ENCODE measurements at places on chromosomes 7 and 10.

- no peak for DNase-seq
Observed at GRCh38 chr7:7868572-7868899, 100.1 kb upstream of the GLCCI1 start.

- DNase-seq = peak; percentile 81
Observed at GRCh38 chr10:118543714-118544400, 51.6 kb downstream of the PRLHR start.

- no peak for DNase-seq
Observed at GRCh38 chr10:1369665-1370064, 313.5 kb downstream of the WDR37 start.

DNA sequence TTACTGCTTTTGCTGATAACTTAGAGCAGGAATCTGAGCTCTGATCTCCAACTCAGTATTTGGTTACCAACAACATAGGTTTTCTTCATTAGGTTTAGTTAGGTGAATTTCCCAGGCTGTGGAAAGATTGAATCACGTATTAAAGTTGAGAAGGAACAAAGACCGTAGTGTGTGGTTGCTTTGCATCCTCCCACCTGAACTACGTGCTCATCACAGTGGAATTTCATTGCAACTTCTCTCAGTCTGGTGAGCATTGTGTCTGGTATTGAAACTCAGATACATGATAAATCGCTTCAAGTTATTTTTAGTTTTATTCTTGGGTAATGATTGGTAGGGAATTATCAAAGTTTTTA lies 139.4 kb upstream of the AKR1E2 start:
- DNase-seq = no peak

DNA sequence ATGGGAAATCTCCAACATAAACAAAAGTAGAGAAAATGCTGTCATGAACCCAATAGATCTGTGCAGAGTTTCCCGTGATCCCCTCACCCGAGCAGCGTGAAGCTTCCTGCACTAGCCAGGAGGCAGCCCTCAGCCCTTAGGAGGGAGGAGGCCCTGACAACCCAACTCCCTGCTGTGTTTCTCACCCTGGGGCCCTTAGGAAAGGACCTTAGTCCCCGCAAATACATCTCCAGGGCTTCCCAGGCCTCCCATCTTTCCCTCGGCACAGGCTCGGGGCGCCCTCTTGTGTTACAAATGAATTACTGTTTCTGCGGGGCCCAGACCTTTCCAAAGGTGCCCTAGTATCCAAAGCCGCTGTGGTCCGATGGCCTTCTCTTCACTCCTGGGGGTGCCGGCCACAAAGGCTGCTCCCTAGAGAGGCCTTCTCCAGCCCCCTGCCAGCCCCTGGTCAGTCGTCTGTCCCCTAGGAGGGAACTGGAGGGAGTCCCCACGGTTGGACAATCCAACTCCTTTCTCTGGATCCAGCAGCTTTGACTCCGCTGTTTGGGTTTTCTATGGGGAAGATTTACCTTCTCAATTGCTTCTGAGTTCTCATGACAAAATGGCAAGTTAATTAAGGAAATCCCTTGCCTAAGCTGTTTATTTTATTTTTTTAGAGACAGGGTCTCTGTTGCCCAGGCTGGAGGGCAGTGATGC lies 49.9 kb upstream of the SH2B2 start:
- peak; percentile 70 for DNase-seq

GRCh38 chr10:13690281-13690825 lies 103.6 kb downstream of the PRPF18 start:
- peak; percentile 26 for DNase-seq

DNA sequence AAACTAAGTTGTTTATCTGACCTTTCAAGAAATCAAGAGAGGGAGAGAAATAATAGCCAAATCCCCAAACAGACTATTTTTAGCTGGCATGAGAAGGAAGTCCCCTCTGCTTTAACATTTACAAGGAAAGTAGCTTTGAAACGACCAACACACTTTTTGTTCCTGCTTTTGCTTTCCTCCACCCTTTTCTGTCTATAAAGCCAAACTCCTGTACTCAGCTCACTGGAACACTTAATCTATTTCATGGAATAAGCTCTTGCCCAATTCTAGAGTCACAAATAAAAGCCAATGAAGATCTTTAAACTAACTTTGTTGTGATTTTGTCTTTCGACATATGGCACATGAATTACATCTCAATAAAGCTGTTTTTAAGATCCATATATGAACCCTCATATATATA lies 86.8 kb upstream of the CCDC71L start:
- no peak for DNase-seq

DNA sequence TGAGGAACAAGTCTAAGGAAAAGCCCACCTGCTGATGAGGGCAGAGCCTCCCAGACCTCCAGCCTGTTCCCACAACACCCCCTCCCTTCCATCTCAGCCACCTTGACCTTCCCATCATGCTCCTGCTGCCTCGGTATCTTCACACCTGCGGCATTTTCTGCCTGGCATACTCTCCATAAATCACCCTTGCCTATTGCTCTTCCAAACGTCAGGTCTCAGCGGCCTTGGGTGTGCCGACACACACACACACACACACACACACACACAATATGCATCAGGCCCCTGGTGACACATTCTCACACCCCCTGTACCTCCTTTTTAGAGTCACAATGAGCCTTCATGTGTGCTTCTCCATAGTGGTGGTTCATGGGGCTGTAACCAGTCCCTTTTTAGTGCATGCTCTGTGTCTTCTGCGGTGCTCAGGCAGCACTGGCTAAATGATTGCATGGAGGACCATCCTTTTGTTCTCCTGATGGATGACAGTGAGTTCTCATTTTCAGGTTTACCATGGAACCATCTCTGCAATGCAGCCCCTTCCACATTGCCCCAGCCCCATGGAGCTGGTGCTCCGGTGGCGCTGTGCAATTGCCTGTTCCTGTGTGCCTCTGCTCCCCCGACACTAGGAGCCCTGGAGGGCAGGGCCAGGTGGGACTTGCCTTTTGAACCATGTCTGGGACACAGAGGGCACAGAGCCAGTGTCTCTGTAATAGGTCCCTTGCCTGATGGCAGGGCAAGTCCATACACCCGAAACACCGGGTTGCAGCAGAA lies 4.5 kb downstream of the ADIRF start:
- peak; percentile 17 for DNase-seq

- peak; percentile 26 for DNase-seq
Observed at GRCh38 chr7:142516038-142516501, 233.2 kb upstream of the PRSS1 start.

GRCh38 chr10:103709341-103709920 lies 145.9 kb downstream of the SH3PXD2A start:
- no peak for DNase-seq

DNA sequence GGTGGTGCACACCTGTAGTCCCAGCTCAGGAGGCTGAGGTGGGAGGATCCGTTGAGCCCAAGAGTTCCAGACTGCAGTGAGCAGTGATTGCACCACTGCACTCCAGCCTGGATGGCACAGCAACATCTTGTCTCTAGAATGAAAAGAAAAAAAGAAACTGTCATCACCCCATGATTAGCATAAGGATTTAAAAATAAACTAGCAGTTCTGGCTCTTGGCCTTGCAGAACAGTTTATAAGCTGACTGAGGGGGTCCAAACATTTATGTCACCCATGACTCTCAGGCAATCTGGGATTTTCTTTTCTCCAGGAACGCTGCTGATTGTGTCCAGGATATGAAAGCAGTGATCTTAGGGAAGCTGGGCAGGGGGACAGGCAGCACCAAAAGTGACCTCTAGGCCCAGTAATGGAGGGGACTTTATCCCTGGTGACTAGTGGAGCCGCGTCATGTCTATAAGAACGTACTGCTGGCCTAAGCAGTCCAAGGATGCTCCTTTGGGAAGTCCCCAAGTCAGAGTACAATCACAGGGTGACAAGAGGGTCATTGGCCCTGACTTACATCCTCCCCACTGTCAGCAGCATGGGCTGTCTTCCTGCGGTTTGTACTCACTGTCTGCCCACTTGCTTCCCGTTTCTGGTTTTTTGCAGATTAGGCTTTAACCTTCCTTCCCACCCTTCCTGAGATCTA lies 177.4 kb downstream of the ARHGAP12 start:
- DNase-seq = no peak

GRCh38 chr10:132444877-132445351 lies 47.9 kb downstream of the PWWP2B start:
- no peak for DNase-seq

- no peak for DNase-seq
Observed at GRCh38 chr10:88082806-88083596, 219.6 kb downstream of the PTEN start.

GRCh38 chr10:99521765-99522469 lies 10.8 kb upstream of the NKX2-3 start:
- no peak for DNase-seq

DNA sequence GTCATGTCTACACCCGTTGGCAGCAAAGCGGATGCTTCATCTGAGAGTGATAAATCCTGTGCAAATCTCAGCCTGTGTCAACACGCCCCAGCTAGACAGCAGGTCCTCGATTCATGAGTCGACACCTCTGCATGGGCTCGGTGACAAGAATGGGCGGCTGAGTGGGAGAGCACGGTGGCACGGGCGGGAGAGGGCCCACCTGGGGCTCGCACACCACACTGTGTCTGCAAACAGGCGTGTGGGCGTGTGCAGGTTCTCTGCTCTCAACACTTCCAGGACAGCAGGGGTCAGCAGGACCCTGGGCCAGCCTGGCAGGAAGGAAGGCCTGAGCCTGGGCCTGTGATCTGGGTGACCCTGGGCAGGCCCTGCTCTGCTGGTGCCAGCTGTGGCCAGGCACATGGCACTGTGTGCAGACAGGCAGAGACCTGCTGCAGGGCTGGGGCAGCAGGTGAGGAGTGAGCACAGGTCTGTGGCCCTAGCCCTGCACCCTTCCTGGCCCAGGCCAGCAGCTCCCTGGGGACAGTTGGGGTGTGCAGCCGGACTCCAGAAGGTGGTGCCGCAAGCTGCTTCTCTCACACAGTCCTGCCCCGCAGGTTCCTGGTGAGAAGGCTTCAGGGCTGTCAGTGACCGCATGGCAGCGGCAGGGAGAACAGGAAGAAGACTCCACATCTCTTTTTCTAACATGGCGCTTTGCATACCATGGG lies 216.4 kb downstream of the ELFN1 start:
- DNase-seq = no peak

Data from WTC11 (cell line).